ENCODE measurements at places on chromosomes 7 and 10.

DNA sequence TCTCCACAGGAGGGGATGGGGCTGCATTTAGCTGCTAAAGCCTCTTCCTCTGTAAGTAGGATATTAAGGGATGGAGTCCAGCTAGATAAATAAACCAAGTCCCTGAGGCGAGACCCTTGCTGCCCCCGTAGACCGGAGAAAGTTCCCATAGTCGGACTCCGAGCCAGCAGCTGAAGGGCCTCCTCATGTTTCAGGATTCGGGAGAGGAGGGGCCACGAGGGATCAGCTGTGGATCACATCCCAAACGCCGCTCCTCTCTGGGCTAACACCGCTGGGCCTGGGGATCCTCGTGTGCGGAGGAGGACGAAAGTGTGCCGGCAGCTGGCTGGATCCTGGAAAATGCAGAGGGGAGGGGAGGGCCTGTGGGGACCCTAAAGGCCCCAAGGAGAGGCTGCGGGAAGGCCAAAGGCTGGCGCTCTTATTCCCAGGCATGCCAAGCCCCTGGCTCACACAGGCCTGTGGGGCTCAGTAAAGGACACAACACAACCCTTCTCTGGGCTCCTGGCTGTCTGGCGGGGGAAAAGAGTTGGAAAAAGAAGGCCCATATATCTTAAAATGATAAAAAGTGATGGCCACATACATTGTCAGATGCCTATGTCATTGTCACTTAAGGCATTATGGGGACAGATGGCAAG lies 82.5 kb upstream of the TMEM72 start:
- no peak for DNase-seq

DNA sequence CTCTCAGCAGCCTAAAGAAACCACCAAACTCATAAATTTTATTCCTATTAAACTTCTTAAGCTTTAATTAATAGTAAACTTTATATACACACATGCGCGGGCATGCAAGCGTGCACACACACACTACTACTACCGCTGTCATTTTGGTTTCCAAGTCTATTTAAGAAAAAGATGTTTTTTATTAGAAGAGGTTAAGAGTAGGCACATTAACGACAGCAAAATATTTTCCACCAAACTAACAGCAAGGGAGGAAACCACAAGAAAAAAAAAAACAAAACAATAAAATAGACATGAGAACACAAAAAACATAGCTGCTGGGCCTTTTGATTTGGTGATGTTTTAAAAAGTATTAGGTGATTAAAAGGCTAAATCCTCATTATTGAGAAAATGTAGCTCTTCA lies 28.6 kb downstream of the RTKN2 start:
- DNase-seq, result no peak

GRCh38 chr10:128469515-128469914 lies 343.3 kb upstream of the MKI67 start:
- no peak for DNase-seq

- DNase-seq, result no peak
Measured at GRCh38 chr10:33335551-33335800, 1.0 kb upstream of the NRP1 start.

GRCh38 chr7:17305387-17306171 lies 7.1 kb downstream of the AHR start:
- no peak for DNase-seq

GRCh38 chr7:139942636-139943035 lies 113.6 kb downstream of the TBXAS1 start:
- DNase-seq, result no peak

DNA sequence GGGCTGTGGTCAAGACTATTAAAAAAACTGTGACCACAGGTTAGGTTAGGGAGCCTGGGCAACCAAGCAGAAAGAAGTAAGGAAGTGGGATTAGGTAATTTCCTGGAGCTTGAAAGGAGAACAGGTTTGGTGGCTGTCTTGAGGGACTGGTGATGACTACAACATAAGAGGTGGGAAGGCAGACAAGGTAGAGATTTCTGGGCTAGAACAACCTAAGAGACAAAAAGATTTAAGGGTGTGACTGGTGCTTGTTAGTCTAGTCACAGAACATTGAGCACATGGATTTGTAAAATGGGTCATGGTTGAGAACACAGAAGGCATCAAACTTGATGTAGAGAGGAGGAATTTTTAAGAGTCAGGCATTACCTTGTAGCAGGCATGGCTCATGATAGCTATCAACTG lies 123.7 kb upstream of the ASAH2 start:
- DNase-seq, result no peak

GRCh38 chr10:20871970-20872369 lies 25.1 kb downstream of the NEBL start:
- DNase-seq, result no peak

DNA sequence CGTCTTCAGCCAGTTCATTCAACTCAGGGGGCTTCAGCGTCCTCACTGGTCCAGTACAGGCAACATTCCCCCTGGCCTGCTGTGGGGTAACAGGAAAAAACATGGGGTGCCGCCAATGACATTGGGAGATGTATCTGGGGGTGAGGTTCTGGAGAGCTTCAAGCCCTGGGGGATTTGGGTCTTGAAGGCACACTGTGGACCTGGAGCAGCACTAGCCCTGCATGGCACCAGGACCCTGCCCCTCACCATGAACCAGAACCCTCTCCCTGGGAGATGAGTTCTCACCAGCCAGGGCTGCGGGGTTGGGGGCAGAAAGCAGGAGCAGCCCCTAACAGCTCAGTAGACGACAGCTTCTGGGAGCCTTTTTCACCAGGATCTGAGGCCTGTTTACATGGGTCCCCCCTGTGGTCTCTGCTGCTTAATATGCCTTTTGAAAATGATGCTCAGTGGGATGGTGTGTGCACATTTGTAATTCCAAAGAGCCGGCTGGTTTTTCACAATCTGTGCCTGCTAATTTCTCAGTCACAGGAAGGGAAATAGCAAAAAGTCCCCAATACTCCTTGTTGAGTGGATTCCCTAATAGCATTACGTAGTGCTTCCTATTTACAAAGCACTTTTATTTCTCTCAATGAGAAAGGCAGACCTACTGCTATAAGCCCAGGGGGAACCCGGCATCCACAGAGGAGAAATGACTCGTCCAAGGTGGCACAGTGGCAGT lies 509.5 kb downstream of the RPS24 start:
- DNase-seq, result no peak

GRCh38 chr10:68074031-68074774 lies 880 bp downstream of the HERC4 start:
- DNase-seq, result no peak

- DNase-seq, result no peak
Measured at GRCh38 chr7:123657304-123657685, 1.6 kb downstream of the LMOD2 start.

DNA sequence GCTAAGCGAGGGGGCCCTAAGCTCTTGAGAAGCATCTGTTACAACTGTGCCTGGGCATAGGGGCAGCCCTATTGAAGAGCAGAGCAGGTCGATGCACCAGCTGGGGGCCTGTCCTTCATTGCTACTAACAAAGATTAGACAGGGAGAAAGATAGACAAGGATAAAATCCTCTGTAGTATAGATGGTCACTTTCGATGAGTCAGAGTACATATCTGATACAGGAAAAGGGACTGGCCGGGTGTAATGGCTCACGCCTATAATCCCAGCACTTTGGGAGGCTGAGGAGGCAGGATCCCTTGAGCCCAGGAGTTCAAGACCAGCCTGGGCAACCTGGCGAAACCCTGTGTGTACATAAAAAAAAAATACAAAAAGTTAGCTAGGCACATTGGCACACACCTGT lies 13.6 kb downstream of the OPTN start:
- DNase-seq, result no peak

DNA sequence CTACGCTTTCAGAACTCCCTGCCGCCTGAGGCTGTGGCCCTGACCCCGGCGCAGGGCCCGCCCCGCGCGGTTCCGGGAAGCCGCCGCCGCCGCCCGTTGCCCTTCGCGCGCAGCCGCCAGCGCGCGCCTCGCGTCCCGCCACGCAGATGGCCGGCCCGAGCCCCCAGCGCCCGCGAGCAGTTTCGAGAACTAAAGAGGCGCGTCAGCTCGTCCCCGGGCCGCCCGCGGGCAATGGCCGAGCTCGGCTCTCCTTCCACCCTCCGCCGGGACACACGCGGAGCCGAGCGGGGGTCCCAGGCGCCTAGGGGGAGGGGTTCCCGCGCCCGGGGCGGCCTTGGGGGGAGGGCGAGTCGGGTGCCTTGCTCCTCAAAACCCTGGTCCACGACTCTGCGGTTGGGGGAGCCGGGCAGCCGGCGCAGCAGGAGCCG lies 1.8 kb downstream of the HNRNPF start:
- no peak for DNase-seq

DNA sequence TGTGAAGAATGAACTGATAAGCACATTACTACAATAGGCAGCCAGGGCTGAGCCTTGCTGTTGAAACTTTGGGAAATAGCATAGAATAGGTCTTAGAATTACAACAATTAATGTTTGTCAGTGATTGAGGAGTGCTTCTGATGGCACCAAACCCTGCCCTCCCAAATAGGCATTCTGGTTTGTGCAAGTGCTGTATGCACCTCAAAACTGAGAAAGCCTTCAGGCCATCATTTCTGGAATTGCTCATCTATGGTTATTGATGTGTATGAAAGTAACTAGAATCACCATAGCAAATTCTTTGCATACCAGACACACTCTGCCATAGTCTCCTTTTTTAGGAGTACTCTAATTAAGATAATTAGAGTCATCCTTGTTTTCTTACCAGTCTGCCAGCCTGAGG lies 585.0 kb upstream of the MBL2 start:
- DNase-seq, result no peak

- no peak for DNase-seq
Measured at GRCh38 chr7:157056246-157056645, 45.8 kb upstream of the MNX1 start.

- DNase-seq, result no peak
Measured at GRCh38 chr10:31822150-31822549, 106.5 kb downstream of the ARHGAP12 start.

DNA sequence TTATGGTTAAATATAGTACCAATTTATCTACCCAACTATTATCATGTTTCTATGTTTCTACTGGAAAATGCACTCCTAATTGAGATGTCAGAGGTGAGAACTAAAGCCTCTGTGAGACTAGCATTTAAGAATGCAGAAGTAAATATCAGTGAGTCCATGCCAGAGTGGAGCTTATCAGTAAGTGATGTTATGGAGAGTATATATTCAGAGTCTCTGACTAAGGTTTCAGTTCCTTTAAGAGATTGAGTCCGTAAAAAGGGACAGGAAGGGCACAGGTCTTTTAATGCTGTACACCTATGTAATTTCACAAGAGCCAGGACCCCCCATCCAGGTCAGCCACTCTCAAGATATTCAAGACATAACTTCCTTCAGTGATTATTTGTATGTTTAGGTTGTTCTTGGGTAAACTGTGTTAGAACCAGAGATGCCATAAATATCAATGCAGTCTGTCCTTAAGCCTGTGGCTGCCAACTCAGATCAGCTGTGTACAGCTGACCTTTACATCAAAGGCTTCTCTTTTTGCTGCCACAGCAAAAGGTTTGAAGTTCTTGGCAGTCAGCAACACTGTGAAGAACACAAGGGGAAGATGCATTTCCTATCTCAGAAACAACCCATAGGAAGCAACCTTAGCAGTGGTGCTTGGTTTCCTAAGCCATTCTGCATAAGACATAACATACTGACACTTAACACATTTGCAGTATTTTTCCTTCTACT lies 244.8 kb downstream of the BICC1 start:
- no peak for DNase-seq

DNA sequence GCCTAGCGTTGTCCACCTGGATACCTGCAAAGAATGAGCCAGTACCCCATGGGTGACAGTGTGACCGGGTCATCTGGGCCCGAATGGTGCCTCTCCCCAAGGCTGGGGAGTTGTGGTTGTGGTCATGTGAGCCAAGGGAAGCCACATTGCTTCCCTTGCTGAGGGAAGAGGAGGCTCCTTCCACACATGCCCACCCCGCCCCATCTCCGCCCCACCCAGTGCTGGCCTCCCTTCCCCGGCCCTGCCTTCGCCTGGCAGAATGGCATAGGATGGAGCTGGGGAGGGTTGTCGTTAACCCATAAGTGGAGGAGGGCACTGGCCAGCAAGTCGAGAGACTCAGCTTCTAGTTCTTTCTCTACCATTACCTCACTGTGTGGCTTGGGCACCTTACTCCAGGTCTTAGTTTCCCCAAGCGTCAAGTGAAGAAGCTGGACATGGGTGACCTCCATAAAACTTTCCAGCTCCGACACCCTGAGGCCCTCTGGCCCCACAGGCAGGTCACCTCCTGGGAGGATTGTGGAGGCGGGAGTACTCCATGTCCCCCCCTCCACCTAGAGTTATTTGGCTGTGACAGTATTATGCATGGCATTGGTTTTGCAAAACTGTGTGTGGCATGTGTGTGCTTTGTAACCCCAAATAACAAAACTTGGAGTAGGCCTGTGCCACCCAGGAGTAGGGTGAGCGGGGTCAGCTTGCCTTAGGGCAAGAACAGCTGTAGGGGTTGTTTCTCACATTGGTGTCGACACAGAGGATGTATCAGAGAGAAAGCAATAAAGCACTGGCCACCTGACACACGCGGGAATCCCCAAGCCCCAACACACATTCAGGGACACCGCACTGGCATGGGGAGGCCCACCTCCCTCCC lies 90.5 kb upstream of the MACROH2A2 start:
- DNase-seq, result no peak

DNA sequence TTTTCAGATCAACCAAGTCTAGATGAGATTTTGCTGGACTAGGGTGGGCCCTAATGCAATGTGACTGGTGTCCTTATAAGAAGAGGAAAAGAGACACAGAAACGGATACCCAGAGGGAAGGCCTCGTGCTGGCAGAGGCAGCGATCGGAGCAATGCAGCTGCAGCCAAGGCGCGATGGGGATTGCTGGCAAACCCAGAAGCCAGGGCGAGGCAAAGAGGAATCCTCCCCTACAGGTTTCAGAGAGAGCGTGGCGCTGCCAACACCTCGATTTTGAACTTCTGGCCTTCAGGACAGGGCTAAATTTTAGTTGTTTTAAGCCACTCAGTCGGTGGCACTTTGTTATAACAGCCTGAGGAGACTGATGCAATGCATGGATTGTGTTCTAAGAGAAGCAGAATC lies 157.1 kb upstream of the RHEB start:
- DNase-seq, result no peak

GRCh38 chr10:12757351-12757750 lies 244.2 kb downstream of the CCDC3 start:
- no peak for DNase-seq

- DNase-seq, result peak; percentile 84
Measured at GRCh38 chr7:55526770-55527169, 45.5 kb downstream of the VOPP1 start.

- DNase-seq, result no peak
Measured at GRCh38 chr10:129658376-129659072, 191.5 kb downstream of the MGMT start.

- peak; percentile 8 for DNase-seq
Measured at GRCh38 chr10:70053841-70054288, 1.2 kb downstream of the MACROH2A2 start.

- DNase-seq, result no peak
Measured at GRCh38 chr10:113991091-113991860, 52.4 kb upstream of the ADRB1 start.

GRCh38 chr7:4835398-4836205 lies 26.2 kb downstream of the PAPOLB start:
- DNase-seq, result no peak

DNA sequence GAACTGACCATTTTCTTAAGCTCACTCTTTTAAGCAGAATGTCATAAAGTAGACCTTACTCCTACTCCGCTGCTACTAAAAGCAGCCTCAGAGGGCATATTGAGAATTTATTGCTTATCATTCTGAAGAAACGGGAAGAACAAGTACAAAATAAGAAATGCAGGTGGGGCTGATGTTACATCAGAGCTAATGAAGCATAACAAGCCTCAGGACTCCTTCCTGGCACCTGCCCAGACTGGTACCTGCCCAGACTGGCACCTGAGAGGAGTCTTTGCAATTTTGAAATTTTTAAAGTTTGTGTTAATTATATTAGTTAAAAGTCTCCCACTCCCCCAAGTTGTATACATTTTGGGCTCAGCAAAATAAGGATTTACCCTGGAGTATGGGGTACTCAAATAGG lies 162.4 kb downstream of the SEMA3E start:
- no peak for DNase-seq
